ENCODE measurements at places on chromosomes 6 and 20.

DNA sequence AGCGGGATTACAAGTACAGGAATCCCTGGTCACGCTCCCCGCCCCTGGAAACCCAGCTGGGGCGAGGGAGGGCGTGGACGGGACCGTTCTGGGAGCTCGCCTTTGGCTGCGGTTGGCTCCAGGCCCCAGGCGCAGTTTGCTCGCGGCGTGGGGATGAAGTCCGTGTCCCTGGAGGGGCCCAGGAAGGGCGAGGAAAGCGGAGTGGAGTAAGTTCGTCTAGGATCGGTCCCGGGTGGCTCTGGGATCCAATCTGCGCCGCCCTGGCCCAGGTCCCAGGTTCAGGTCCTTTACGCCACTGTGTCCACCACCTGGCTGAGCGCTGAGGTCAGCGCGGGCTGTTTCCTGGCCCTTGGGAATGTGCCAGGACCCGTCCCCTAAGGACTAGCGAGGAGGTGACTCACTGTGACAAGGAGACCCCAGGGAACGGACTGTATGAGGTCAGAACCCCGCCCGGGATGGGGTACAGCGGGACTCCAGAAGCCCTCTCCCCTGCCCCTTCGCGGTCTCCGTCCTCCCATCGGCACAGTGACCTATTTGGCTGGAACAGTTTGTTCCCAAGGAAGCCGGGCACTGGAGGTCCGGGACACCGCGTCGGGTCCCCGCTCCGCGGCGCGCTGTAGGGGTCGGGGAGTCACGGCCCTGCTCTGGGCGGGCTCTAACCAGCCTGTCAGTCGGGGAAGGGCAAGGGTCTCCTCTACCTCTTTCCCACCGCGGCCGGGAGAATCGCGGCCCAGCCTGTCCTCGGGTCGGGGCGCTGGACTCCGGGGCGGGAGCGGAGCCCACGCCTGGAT lies 724 bp downstream of the CDKN1A start:
- DNase-seq = peak; percentile 23

- DNase-seq = no peak
These were observed 54.6 kb downstream of the RIN2 start for GRCh38 chr20:19812696-19813095.

- DNase-seq = no peak
These were observed 26.1 kb downstream of the TXLNB start for GRCh38 chr6:139265512-139266190.

DNA sequence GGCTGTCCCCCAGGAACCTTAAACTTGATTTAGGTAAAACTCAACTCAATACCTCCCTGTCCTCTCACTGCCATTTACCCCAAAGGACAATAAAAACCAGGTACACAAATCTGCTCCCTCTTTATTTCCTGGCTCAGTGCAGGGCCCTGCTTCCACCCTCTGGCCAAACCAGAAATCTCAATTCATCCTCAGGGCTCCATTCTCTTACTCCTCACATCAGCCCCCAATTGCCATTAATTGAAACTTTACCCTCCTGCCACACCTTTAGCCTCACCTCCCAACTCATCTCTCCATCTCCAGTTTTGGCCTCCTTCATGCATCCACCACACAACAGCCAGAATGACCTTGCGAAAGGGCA lies 10.5 kb downstream of the ZBTB2 start:
- DNase-seq = no peak

DNA sequence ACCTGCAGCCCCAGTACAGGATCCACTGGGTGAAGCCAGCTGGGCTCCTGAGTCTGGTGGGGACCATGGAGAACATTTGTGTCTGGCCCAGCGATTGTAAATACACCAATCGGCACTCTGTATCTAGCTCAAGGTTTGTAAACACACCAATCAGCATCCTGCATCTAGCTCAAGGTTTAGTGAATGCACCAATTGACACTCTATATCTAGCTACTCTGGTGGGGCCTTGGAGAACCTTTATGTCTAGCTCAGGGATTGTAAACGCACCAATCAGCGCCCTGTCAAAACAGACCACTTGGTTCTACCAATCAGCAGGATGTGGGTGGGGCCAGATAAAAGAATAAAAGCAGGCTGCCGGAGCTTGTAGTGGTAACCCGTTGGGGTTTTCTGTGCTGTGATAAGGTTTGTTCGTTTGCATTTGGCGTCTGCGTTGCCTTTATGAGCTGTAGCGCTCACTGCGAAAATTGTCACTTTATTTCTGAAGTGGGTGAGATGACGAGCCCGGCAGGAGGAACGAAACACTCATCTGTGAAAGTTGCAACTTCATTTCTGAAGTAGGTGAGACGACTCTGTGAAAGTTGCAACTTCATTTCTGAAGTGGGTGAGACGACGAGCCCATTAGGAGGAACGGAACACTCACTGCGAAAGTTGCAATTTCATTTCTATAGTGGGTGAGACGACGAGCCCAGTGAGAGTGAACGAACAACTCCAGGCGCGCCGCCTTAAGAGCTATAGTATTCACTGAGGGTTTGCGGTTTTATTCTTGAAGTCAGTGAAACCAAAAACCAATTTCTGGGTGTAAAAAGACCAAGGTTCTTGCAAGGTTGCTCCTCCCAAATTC lies 31.1 kb downstream of the SERPINB6 start:
- DNase-seq = peak; percentile 62

DNA sequence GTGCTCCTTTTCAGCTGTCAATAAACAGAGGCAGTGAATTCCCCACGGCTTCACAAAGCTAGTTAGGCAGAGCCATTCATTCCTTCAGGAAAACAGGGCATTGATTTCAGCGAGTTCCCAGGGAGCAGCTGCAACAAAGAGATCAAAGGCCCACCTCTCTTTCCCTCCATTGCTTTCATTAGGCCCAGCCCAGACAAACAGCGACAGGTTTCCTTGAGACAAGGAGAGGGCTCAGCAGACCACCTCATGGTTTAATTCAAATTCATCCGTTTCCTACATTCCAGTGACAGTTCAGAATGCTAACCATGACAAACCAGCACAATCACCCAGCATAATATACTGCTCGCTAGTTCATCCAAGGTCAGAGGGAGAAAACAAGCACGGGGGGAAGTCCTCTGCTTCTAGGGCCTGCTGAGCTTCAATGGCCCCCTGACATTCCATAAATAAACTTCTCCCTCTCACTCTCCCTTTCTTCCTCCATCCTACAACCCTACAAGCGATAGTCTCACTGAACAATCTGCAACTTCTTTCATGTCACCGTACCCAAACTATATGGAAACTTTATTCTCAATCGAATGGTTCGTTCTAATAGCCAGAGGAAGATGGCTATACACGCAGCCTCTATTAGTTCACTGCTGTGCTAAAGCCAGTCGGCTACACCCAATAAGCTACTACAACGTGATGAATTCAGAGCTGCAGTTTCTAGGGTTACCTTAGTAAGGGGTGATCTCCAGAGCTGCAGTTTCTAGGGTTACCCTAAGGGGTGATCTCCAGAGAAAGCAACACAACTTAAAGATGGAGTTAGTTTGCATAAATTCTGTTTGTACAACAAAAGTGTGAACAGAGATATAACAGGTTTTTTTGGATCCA lies 34.7 kb downstream of the PLAGL1 start:
- DNase-seq = no peak
